Stimulated activated CD4-positive, alpha-beta T cell treated with anti-CD3 and anti-CD28 coated beads, Interleukin-4, amount 100 ng/mL, for 48 hours (primary cell): ENCODE measurements at places on chromosomes 3 and 15.

GRCh38 chr3:143171141-143171980 is 51.8 kb downstream of the CHST2 start:
- no peak for DNase-seq

DNA sequence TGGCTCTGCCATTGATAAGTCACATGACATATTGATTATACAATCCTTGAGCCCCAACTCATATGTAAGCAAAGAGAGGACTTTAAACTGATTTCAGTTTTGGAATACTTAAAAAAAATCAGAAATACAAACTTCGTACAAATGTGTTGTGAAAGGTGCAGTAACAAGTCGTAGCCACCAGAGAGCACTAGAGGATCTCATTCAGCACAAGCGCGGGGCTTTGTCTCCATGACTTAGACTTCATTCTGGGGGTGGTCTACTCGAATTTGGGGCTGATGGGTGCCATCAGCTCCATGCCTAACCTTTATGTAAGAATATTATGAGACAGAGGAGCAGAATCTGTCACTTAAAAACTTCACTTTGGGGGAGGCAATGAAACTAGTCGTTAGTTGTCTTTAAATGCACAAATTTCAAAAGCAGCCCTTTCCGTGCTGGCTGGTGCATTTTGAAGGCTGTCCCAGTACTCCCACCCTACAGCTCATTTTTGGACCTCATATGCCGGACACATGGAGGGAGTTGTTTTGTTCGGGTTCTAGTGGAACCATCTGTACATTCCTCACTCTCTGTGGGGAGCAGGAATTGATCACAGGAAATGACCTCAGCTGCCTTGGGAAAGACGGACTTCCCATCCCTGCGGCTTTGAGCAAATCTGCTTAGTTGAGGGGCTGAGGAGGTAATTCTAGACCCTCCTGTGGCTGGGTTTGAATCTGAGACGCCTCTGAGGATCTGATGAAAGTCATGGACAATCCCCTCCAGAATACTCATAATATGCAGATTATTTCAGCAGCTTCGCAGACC is 27.5 kb upstream of the MASP1 start:
- no peak for DNase-seq

- no peak for DNase-seq
Measured at GRCh38 chr15:98413933-98414546, 234.3 kb upstream of the IGF1R start.

- DNase-seq: no peak
Measured at GRCh38 chr15:33907326-33907725, 61.0 kb upstream of the CHRM5 start.

DNA sequence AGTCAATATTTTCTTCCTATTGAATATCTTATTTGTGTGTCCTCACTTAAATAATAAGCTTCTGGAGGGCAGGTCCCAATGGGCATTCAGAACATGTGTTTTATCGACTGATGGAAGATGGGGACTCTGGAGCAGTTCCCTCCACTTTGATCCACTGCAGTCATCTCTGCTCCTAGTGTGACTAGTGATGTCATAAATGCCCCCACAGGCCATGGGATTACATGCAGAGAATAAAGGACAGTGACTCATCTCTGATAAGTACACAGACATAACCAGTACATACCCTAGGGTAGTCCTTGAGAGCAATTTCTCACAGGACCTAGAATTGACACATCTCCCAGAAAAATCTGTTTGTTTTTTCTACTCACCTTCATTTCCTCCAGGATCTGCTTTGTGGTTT is 49.4 kb upstream of the FMN1 start:
- DNase-seq: no peak

DNA sequence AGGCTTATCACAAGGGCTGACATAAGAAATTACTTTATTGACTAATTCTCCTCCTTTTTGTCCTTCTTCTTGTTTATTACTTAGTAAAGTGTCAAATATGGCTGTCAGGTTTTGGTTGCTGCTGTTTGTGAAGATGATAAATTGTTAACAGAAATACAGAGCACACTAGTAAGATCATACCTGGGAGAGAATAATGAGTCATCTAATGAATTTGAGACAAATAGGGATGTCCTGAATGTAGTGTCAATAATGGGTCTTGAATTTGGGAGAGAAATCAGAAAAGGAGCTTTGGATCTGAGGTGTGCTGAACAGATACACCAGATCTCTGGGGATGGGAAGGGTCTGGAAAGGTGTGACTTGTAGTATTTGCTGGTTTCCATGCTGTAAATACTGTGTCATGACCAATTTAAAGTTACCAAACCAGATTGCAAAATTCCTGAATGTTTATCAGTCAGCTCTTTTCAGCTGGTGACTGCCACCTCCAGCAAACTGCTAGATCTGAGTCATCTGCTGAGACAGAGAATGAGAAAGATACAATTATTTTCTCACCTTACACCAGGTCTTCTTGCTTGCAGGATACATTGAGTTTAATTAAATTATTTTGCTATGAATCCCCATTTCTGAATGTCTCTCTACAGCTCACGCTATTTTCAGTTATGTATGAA is 76.7 kb upstream of the SATB1 start:
- no peak for DNase-seq

DNA sequence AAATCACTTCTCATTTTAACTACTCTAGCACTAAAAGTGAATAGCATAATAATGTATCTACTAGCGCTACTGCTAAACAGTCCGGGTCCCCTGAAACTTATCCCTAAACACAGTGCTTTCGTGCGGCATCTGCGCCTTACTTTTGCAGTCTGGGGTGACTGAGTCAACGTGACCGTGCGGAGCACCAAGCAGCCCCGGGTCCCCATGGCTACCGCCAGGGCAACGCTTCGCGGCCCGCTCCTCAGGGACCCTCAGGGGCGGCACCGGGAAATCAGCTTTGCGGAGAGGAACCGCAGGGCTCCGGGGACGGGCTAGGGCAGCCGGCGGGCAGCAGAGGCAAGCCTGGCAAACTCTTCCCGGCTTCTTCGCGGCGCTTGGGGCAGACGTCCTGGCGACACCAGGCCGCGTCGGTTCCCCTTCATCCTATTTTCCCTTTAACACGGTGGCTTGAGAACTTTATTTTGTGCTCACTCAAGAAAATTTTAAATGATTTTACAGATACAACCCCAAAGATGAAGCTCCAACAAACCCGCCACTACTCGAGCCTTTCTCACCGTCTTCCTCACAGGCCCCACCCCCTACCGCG is 757 bp upstream of the DIPK2A start:
- peak; percentile 36 for DNase-seq

GRCh38 chr15:92272106-92272505 is 121.6 kb upstream of the ST8SIA2 start:
- DNase-seq: no peak

DNA sequence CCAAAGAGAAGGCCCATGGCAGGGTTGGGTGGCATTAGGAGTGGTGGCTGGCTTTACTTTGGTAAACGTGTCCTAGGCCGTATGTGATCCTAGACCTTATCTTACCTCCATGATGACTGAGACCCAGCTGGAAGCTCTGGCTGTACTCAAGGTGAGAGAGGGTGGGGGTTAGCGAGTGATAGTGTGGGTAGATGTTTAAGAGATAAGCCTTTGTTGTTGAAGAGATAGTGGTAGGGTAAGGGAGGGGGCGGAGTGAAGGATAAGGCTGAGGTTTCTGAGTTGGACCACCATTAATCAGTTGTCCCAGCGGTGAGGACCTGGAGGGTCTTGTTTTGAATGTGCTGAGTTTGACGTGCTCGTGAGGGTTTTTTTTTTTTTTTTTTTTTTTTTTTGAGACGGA is 61.5 kb upstream of the ULK4 start:
- DNase-seq: peak; percentile 41

- no peak for DNase-seq
Measured at GRCh38 chr15:95825671-95826411, 504.7 kb upstream of the NR2F2 start.

DNA sequence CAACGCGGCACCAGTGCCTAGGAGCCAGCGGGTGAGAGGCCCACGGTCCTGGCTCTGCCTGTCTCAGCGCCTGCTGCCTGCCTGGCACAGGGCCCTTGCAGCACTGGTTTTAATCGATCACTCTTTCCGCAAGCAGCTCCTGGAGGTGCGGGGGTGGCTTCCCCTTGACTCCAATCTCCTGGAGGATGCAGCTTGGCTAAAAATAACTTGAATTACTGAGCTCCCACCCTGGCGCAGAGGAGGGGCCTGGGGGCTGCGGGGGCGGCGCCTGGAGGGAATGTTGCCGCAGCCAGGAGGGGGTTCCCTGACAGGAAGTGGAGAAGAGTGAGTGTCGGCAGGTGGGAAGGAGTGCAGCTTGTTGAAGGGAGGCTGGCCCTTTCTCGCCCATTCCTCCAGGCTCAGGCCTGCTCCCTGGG is 9.9 kb upstream of the RPL29 start:
- no peak for DNase-seq

DNA sequence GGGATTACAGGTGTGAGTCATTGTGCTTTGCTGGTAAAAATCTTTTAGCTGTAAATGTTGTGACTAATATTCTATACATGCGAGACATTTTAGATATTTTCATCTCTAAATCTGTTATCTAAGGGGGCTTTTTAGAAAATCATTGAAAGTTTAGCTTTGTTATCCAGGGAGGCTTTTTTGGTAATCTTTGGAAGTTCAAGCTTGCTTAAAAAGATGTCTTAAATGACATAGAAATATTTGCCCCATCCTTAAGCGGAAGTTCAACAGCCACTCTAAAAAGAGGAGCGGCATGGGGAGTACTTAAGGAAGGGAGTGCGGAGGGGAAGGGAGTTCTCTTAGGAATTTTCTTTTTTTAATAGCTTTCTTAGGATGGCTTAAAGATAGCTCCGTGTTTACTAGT is 26.1 kb downstream of the DNAJC13 start:
- no peak for DNase-seq

DNA sequence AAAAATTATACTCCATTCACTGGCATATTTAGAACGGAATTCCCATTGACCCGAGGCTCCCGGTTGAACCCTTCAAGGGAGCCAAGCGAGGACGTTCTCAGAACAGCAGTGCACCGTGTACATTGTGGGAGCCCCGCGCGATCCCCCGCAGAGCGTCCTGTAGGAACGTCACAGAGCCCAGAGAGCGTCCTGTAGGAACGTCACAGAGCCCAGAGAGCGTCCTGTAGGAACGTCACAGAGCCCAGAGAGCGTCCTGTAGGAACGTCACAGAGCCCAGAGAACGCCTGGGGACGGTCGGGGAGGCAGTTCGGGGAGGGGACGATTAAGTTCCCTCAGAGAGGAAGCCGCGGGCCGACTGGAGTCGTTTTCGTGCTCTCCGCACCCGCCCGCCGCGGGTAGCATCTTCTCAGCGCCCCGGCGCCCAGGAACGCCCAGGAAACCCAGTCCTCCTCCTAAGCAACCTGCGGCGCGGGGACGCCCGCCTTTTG is 506 bp upstream of the ATP1B3 start:
- DNase-seq: peak; percentile 63

DNA sequence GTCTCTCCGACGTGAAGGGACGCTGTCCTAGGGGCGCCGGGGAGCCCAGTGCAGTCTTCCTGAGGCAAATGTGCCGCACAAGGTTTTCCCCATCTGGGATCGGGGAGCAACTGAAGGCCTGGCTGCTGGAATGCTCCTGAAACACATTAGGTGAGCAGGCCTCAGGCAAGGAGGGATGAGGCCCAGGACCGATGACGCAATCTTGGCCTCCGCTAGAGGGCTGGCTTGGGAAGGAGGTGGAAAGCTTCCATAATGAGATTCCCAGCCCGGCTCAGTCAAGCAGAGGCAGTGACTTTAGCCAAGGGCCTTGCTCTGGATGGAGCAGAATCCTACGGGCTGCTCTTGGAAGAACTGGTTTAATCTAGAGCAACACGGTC is 50.8 kb downstream of the CPN2 start:
- DNase-seq: no peak

DNA sequence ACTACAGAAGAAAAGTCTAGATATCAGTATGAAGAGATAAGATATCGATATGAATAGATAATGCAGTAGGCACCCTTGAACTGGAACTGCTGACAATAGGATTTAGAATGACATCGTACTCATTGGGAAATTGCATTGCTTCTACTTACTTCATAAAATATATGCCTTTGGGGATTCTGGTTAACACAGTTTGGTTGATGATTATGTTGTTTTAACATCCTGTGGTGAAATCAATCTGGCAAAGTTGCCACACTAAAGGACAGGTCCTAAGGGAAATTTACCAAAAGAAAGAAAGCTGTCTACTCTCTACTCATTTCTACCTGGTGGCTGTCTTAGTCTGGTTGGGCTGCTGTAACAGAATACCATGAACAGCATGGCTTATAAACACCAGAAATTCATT is 417.4 kb upstream of the DPH6 start:
- no peak for DNase-seq

GRCh38 chr3:88433568-88433967 is 283.8 kb downstream of the C3orf38 start:
- no peak for DNase-seq

GRCh38 chr3:196662033-196662432 is 22.5 kb downstream of the NRROS start:
- no peak for DNase-seq

DNA sequence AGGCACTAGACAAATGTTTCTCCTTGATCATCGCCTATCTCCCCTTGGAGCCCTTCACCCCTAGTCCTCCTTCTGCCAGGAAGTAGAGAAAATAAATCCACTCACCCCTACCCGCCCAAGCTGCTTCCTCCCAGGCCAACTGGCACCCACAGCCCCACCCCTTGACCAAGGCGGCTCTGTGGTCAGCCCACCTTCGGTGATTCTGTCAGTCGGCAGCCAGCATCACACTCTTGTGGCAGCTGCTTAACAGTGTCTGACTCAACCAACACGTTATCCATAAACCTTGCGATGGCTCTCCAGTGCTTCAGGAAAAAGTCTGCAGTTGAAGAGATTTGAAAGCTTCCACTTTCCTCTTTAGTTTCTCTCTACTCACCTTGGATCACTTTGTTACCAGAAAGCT is 7.6 kb downstream of the SHF start:
- no peak for DNase-seq

GRCh38 chr15:98969126-98969735 is 38.4 kb downstream of the PGPEP1L start:
- no peak for DNase-seq

- no peak for DNase-seq
Measured at GRCh38 chr15:88316586-88316985, 60.0 kb upstream of the NTRK3 start.
